ENCODE measurements at places on chromosomes 7 and 10.

DNA sequence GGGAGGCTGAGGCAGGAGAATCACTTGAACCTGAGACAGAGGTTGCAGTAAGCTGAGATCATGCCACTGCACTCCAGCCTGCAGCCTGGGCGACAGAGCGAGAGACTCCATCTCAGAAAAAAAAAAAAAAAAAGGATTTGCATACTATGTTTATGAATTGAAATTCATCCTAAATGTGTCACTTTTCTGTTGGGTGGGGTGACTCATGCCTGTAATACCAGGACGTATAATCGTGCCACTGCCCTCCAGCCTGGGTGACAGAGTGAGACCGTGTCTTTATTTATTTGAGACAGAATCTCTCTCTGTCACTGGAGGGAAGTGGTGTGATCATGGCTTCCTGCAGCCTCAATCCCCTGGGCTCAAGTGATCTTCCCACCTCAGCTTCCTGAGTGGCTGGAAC, 5.8 kb downstream of the ZNF212 start:
- DNase-seq, result peak; percentile 22

- peak; percentile 34 for DNase-seq
These were observed 199.0 kb downstream of the PTEN start for GRCh38 chr10:88062385-88062784.

- peak; percentile 21 for DNase-seq
These were observed 564.3 kb upstream of the SORCS1 start for GRCh38 chr10:107728807-107729206.

- DNase-seq, result no peak
These were observed 33.5 kb upstream of the CCDC7 start for GRCh38 chr10:32412499-32412853.

DNA sequence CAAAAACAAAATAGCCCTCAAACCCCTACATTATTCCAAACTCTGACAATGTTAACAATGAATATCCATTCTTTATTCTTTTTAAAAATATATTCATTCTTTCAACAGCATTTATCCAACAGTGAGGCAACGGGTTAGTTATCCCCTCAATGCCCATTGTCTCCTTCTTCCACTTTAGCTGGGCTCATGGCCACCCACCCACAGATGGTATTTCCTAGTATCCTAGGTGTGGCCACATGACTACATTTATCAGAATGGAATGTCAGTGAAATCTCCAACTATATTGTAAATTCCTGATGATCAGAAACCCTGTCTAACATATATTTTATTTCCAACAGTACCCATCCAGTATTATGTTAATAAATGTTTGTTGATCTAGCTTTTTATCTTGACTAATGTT, 13.6 kb downstream of the HOXA1 start:
- no peak for DNase-seq

GRCh38 chr7:45921381-45921698, 268 bp upstream of the IGFBP3 start:
- no peak for DNase-seq

DNA sequence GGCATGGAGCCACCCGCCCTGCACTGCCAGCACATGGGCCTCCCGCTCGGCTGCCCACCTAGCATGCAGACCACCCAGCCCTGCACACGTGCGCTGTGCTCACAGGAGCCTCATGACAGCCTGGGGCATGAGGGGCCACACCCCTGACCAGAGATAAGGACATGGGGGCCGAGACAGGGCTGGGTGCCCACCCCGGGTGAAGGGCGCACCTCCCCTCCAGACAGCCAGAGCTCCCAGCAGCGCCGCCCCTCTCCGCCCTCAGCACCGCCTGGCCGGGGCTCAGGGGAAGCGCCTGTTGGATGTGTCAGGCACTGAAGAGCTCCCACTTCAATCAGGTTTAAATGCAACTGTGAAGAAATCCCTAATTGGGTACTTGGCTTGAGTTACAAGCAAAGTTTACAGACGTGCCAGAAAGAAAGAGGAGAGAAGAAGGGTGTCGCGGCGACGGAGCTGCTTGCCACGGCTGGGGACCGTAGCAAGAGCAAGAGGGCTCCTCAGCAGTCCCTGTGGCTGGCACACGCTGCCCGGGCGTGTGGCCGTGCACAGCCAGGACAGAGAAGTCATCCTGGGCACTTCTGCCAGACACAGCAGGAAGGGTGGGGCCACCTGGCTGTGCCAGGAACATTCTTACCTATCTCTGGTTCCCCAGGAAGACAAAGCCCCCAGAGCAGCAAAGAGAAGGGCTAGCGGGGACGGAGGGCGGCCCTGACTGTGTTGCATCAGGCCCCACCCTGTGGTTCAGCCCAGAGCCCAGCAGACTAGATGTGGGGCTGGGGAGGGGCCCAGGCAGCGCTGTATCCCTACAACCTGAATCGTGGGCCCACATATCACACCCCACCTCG, 247.4 kb downstream of the ELFN1 start:
- no peak for DNase-seq

GRCh38 chr10:58531084-58531695, 18.5 kb downstream of the BICC1 start:
- peak; percentile 71 for DNase-seq

DNA sequence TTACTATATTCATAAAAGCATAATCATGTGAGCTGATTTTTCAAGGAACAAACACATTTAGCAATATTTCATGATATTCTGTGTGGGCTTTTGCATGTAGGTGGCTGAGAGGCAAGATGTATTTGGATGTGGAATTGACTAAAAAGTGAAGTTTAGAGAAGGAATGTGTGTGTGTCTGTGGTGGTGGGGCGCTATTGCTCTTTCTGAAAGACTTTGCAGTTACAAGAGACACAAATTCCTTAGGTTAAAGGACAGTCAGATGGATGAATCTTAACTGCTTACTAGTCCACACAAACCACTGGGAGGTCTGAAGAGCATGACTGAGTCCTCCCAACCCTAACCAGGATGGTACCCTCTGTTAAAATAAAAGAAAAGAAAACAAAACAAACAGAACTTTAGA, 200.1 kb downstream of the SDHAF3 start:
- no peak for DNase-seq

DNA sequence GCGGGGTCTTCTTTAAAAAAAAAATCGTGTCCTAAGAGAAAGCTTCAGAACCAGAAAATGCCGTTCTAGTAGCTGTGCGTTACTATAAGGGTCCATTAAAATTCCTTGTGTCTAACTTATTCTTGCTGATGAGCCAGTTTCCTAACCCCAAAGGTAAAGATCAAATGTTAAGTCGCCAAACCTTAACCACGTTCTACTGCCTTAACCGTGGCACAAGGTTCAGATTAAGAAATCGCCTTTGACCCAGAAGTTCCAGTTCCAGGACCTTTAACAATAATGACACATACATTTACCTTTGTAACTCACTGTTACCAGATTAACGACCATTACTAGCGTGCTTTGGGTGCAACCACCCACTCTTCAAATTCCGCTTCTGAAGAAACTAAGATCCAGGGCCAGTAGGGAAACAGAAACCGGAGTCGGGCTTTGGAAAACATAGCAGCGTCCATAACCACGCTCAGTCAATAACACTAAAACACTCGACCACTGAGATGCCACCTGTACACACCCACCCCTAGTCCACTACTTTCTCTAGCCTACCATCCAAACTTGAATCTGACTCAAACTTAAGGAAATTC, 620 bp downstream of the BET1 start:
- DNase-seq, result peak; percentile 31

DNA sequence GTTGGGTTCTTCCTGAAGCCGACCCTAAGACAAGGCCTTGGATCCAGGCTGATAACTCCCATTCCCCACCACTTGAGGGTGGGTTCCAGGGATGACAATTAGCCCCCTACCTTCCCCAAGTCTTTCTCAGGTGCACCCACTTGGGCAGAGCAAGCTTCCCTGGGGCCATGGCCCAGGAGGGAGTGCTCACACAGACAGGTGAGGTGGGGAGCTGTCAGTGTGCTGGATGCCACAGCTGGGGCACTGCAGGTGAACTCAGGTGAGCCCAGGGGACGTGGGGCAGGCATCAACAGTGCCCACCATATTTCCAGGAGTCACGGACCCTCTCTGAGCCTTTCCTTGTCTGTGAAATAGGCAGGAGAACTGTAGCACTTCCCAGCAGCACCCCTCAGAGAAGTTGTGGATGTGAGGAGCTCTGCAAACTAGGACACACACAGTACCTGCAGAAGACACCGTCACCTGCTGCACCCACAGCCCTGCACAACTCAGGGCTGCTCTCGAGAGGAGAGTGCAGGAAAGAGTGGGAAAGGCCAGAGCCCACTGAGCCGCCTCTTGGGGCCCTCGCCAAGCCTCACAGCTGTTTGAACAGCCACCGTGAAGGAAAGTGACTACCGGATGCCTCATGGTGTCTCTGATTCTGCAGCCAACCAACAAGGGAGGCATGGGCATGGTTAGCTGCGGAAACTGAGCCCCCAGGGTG, 17.9 kb downstream of the SH3PXD2A start:
- no peak for DNase-seq

DNA sequence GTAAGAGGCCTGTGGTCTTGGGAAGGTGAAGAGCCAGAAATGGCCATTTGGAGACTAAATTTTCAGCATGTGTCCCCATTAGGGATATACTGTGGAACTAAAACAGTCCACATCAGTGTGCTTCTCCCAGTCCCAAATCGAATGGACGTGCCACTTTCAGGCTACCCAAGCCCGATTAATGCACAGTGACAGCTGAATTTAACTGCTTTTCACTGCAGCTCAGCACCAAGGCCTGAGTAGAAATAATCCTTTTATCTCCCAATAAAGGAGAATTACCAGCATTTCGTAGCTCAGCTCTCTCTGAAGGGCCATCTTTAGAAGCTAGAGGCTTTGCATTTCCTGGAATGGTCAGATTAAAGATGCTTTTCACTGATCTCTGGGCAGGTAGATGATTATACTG, 183.3 kb downstream of the NPSR1 start:
- no peak for DNase-seq

DNA sequence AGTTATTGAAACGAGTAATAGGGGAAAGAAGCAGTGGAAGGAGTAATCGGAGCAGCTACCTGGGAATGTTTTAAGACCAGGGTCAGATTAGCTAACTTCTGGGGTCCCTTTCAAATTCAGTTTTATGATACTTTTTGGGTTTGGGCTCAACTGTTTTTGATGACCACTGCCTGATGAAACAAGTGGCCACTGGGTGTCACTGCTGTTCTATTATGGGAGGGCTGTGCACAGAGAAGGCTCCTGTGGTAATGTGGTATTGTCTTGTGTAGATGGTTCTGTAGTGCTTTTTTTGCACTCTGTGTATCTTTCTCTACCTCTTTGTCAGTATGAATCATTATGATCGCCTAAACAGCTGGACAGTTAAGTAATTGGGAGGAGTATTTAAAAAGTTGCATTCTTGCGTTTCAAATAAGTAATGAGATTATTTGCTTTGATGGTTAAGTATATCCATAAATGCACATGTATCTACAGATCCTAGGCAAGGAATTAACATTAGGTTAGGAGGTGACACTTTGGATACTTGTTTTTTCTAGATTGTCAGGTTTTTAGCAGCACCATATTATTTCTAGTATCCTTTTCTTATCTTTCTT, 128.4 kb downstream of the ABCA13 start:
- DNase-seq, result peak; percentile 66

GRCh38 chr7:104627516-104627915, 299.1 kb downstream of the LHFPL3 start:
- peak; percentile 23 for DNase-seq

DNA sequence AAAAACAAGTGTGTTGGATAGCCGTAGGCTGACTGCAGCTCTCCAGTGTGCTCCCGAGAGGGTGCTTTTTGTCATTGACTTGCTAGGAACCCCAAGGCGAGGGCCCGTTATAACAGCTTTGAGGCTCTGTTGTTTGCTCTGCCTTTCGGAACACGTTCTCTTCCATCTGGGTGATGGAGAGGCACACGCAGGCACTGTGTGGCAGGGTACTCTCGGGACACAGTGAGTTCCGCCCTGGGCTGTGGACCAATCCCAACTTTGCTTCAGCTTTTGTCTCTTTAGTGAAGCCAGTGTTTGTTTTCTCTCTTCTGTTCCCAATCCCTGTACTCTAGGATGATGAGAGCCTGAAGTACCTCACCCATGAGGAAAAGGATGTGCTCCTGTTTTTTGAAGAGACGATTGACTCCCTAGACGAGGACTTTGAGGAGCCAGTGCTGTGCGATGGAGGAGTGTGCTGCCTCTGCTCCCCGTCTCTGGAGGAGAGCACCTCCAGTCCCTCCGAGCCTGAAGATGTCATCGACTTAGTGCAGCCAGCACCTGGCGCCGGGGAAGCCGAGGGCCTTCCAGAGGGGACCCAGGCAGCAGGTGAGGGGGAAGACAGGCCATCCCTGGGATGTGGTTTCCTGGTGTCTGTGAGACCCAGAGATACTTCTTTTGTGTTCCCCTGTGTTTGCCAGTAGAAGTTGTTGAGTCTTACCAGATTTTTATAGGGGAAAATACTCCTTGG, 43.2 kb downstream of the PROSER2 start:
- no peak for DNase-seq

DNA sequence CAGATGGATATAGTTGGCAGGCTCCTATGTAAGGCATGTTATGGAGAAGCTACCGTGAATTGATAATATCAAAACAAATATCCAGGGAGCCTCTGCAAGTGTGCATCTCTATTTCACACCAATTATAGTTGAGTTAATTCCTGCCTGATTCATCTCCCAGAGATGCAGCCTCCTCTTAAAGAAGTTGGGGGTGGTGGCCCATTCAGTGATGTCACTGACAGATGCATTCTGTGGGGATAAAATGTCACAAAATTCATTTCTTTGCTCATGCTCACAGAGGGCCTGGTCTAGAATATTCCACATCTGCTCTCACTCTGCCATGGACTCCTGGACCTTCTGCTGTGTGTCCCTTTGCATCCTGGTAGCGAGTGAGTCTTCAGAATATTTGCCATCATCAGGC, 189.1 kb upstream of the PRSS1 start:
- no peak for DNase-seq

- DNase-seq, result peak; percentile 84
These were observed at the start of gene USP6NL for GRCh38 chr10:11611248-11612020. Gene USP6NL, minus strand, starts transcription at chr10:11611650. Its CDS starts 14,016 bp downstream, at chr10:11597634.

DNA sequence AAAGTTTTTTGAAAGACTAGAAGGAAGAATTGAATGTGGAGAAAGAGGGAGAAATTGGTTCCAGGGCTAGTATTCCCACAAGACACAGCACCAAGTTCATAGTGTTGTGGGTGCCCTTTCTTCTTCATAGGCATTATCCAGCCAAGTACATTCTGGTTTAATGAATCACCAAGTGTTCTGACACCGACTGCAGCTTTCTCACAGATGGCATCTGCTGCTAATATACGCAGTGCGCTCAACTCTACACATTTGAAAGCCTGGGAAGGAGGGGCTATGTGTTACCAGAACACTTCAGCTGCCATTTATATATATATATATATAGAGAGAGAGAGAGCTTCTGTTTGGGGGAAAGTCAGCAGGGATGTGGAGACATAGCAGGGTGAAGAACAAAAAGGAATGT, 1168.4 kb downstream of the GATA3 start:
- no peak for DNase-seq

- DNase-seq, result no peak
These were observed 38.2 kb upstream of the CCSER2 start for GRCh38 chr10:84290235-84290634.

DNA sequence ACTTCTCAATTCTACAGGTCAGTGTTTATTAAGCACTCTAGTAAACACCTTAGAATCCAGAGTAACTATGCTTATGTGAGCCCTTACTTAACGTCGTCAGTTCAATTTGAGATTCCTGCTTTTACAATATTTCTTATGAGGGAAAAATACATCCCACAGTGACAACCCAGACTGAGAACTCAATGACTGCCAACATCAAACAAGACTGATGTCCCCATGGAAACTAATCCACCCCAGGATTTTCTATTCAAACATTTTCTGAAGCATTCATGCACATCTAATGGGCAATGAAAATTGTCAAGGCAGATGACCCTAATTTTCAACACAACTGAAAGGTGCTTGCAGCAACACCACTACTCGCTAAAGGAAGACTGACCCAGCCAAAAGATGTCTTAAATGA, 67.0 kb downstream of the ATE1 start:
- DNase-seq, result no peak

All from inflammatory macrophage (primary cell).